Hematopoietic multipotent progenitor cell (in vitro differentiated cells): ENCODE measurements at places on chromosomes 4 and X.

DNA sequence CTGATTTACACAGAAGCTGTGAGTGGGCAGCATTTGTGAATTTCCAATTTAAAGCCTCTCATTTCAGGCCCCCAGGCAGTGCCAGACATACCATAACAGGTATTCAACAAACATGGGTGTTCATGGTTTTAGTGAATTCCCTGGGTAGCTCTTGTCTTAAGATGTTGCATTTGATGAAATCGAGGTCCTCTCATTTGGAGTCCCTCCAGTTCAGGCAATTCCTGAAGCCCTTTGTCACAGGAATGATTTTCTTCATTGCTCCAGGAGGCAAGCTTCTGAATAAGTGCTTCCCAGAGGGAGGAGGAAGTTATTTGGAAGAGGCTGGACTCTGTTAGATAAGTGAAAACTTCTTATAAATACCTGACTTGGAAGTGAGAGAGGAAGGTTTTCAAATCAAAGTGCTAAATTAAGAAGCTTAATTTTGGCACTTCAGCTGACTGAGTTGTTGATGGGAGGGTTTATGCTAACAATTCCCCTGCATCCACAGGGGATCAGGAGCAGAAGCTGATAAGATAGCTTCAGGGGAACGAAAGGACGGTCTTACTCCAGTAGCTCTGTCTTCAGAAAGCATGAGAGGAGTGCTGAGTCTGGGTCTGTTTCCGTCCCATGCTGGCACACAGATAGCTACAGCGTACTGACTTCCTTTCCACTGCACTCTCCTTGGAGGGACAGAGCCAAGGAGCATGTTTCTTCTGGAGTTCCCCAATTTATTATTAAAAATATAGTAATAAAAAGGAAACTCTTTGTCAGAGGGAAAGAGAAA, 543.1 kb downstream of the GBA3 start:
- no peak for DNase-seq

DNA sequence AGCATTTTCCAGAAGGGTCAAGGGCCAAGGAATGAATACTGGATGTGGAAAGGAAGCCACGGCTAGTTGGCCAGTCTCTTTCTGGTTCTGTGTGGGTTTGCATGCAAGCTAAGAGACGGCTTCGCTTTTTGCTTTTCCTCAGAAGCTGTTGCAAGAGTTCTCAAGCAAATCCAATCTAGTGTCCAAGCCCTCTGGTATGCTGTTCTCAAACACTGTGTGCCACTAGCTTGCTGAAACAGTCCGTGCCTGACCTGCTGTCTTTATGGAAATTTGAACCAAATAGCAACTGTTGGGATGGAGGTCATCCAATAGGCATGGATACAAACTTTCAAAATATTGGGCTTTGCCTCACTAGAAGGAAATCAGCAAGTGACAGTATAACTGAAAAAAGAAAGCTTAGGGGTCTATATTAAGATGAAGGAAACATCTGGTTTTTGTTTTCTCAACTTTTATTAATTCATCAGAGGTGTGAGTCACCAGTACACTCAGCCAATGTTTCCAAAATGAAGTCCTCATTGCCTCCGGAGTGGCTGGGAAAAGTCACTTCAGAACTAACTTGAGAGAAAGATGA, 70.5 kb downstream of the SLC9A6 start:
- peak; percentile 48 for DNase-seq

DNA sequence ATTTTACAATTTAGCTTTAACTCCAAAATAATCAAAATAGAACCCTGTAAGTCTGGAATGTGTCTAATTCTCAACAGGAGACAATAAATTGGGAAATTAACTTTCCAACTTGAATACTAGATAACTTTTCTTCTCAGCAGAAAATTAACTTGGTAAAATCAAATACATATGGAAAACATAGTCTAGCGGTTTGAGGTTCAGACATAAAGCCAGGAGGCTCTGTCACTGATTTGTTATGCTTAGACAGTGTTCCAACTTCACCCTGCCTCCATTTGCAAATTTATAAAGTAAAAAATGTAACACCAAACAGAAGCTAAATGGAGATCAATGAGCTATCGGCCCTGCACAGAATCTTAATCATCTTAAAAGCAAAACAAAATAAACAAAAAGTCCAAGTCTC, 46.3 kb downstream of the TBCK start:
- no peak for DNase-seq

GRCh38 chrX:111095974-111096895, at the start of gene PAK3:
TSS of gene PAK3 (plus strand) at chrX:111096191. CDS start at chrX:111123104, 26,913 bp downstream.
- DNase-seq: no peak

GRCh38 chr4:141638230-141638629, 1.8 kb downstream of the IL15 start:
- no peak for DNase-seq

DNA sequence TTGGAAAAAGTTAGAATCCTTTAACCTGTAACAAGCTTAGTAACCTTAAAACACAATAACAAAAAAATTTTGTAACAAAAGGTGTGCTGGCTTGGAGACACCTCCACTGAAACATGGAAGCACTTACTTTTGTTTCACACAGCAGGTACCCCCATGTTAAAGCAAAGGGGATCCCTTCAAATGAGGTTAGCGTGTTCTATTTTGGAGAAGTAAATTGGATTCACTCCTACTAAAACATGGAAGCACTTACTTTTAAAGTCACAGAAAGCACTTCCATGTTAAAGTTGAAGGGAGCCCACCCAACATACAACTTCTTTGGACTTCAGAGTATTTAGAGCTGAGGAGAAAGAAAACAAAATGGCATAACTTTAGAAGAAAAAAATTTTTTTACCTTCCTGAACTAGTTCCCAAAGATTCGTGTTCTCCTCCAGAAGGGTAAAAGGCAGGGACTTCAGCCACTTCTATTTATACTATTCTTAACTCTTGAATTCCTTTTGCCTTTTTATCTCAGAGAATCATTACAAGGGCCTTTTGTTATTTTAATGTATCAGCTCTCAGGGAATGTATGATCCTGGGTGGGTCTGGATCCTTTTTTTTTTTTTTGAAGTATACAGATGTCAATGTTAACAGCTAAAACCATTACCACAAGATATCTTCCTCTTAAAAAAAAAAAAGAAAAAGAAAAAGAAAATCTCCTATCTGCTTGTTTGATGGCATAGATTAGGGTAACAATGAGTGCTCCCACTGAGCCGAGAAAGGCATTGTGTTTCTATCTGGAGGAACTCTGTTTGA, 11.5 kb downstream of the LARP7 start:
- DNase-seq: no peak
